Endodermal cell (in vitro differentiated cells): ENCODE measurements at places on chromosomes 7 and 10.

DNA sequence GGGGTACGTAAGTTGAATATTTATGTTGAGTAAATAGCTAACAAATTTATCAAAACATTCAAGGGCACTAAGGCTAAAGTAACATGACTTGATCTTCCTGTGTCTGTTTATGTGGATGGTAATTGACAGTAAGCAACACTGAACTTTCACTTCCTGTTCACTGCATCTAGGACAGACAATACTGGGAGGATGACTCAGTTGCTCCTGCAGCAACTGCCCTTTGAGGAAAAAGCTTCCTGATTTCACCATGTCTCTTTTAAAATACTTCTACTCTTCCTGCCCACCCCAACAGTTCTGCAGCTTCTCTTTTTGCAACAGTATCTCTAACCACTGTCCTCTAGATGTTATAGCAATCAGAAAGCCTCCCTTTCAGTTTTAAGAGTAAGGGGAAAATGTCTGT lies 76.6 kb upstream of the HGF start:
- DNase-seq: no peak
- no peak overlapping the region for H3K4me3 ChIP-seq
- no peak overlapping the region for H3K27ac ChIP-seq
- H3K4me1 ChIP-seq: no peaks in the 10 kb centered on the region
- H3K27me3 ChIP-seq: no peaks in the 10 kb centered on the region
- no peaks in the 10 kb centered on the region for H3K36me3 ChIP-seq

DNA sequence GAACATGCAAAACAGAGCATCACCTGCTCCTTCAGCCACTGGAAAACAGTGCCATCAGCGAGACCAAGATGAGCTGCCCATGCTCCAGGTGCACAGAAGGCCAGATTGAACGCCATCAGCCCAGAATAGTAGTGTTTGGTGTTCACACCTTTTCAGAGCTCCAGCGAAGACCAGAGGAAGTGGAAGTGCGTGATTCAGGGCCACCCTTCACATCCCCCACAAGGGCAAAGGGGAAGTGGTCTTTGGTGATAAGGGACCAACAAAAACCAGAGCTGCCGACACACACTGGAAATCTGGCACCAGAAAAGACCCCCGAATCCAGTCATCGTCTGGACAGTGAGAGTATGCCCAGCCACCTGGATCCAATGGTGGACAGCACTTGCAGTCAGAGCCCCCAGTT lies 29.5 kb upstream of the TMEM72 start:
- peaks cover 12% of the 10 kb centered on the region for H3K27me3 ChIP-seq
- no peak overlapping the region for H3K4me3 ChIP-seq
- peak; percentile 26 for DNase-seq
- H3K27ac ChIP-seq: no peak overlapping the region
- no peaks in the 10 kb centered on the region for H3K36me3 ChIP-seq

DNA sequence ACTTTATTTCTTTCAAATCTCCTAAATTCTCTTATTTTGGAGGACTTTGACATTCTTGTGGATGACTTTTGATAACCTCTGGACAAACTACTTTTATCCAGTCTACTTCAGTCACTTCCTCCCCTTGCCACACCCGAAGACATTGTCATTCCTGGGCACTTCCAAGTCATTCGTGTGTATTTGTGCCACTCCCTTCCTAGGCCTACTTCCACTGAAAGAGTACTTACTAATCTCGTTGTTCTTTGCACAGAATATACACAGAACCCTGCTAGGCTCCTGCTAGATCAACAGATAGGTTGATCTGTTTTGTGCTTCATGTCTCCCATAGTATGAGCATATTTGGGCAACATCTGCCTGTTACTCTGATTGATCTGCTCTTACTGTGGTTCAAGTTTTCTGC lies 355.4 kb downstream of the HGF start:
- DNase-seq: no peak
- H3K4me1 ChIP-seq: no peaks in the 10 kb centered on the region
- no peaks in the 10 kb centered on the region for H3K27me3 ChIP-seq
- H3K27ac ChIP-seq: no peak overlapping the region

GRCh38 chr7:148540041-148540738 lies 50.4 kb upstream of the C7orf33 start:
- no peak overlapping the region for H3K4me3 ChIP-seq
- peak; percentile 62 for DNase-seq
- H3K27me3 ChIP-seq: no peaks in the 10 kb centered on the region

GRCh38 chr10:121459279-121459621 lies 139.0 kb downstream of the FGFR2 start:
- H3K4me1 ChIP-seq: peaks cover 15% of the 10 kb centered on the region
- DNase-seq: no peak
- no peaks in the 10 kb centered on the region for H3K27me3 ChIP-seq
- H3K4me3 ChIP-seq: no peak overlapping the region
- H3K36me3 ChIP-seq: no peaks in the 10 kb centered on the region

- peaks cover 5% of the 10 kb centered on the region for H3K4me1 ChIP-seq
- no peak overlapping the region for H3K4me3 ChIP-seq
- H3K36me3 ChIP-seq: peaks cover 42% of the 10 kb centered on the region
- H3K27ac ChIP-seq: no peak overlapping the region
- H3K27me3 ChIP-seq: no peaks in the 10 kb centered on the region
Measured at GRCh38 chr7:92296880-92297445, 51.2 kb downstream of the ANKIB1 start.

GRCh38 chr7:74280985-74281384 lies 8.2 kb upstream of the CLIP2 start:
- no peaks in the 10 kb centered on the region for H3K27me3 ChIP-seq
- H3K4me1 ChIP-seq: peaks cover 13% of the 10 kb centered on the region
- no peak overlapping the region for H3K27ac ChIP-seq
- DNase-seq: no peak
- no peaks in the 10 kb centered on the region for H3K36me3 ChIP-seq
- no peak overlapping the region for H3K4me3 ChIP-seq

DNA sequence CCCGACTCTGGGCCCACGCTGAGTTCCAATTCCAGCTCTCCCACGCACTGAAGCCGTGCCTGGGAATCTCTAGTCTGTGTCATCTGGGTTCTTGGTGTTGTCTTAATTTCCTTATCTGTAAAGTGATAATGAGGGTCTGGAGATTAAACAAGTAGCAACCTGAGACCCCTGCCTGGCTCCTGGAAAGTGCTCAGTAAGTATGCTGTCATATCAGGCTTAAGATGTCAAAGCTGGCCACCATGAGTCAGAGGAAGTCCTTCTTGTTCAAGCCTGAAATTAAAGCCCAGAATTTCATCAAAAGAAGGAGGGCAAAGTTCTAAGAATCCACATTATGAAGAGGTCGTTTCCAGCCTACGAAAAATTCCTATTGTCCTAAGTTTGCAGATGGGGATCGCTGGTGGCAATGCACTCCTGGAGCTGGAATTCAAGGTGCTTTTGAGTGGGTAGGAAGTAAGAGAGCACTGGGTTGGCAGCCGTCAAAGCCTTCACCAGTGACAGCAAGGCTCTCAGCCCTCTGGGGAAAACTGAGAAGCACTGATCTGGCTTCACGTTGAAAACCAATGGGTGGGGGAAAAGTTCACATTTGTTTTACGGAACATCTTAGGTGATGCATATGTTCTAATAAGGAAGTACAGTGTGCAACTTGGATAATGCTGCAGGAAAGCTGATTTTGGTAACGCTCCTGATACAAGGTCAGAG lies 50.3 kb upstream of the NCAPG2 start:
- peak overlapping the region; percentile 44 for H3K4me3 ChIP-seq
- no peak overlapping the region for H3K27ac ChIP-seq
- no peaks in the 10 kb centered on the region for H3K27me3 ChIP-seq

- DNase-seq: no peak
- no peaks in the 10 kb centered on the region for H3K27me3 ChIP-seq
- no peaks in the 10 kb centered on the region for H3K36me3 ChIP-seq
- H3K27ac ChIP-seq: peak overlapping the region; percentile 5
Measured at GRCh38 chr10:21399392-21400035, 126.0 kb downstream of the SKIDA1 start.

DNA sequence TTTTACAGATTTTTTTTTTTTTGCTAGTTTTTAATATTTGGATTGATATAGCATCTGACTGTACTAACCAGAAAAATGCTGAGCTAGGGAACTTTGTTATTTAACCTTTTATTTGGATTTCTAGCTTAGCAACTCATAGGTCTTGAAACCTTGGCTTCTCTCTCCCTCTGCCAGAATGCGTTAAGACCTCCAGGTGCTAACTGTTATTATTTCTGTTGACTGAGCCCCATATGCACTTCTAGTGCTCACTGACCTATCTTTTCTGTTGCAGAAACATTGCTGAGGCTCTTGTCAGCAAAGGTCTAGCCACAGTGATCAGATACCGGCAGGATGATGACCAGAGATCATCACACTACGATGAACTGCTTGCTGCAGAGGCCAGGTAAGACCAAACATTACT lies 143.6 kb downstream of the LRRC4 start:
- no peak for DNase-seq
- no peak overlapping the region for H3K27ac ChIP-seq
- H3K4me1 ChIP-seq: peaks cover 25% of the 10 kb centered on the region
- no peak overlapping the region for H3K4me3 ChIP-seq
- H3K36me3 ChIP-seq: peaks cover 67% of the 10 kb centered on the region

DNA sequence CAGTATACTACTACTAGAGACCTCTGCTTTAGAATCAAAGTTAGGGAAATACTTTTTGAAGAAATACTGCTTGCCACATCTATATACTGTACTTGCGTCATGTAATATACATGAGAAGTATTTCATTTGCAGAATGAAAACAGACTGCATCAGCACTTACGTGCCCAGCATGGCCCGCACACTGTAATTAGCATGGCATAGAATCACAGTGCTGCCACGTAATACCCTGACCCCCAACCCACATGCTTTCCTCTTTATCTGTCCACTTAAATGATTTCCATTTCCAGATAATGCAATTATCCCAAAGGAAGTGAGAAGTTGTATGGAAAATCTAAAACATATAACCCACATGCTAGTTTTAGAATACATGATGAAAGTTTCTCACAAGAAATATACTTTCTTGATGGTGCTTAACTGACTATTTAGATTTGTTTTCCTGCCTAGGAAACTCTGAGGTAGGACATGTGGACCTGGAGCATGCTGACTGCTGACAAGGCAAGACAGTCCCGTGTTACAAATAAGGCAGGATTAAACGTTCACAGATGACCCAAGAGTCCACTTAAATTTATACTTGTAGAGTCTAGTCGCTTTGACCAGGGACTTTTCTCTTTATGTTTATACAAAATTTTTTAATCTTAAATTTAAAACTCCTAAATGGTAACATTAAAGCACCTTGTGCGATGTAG lies 12.6 kb downstream of the USP6NL start:
- H3K27ac ChIP-seq: no peak overlapping the region
- H3K27me3 ChIP-seq: no peaks in the 10 kb centered on the region
- peaks cover 9% of the 10 kb centered on the region for H3K4me1 ChIP-seq
- no peak for DNase-seq
- peaks cover 6% of the 10 kb centered on the region for H3K36me3 ChIP-seq

DNA sequence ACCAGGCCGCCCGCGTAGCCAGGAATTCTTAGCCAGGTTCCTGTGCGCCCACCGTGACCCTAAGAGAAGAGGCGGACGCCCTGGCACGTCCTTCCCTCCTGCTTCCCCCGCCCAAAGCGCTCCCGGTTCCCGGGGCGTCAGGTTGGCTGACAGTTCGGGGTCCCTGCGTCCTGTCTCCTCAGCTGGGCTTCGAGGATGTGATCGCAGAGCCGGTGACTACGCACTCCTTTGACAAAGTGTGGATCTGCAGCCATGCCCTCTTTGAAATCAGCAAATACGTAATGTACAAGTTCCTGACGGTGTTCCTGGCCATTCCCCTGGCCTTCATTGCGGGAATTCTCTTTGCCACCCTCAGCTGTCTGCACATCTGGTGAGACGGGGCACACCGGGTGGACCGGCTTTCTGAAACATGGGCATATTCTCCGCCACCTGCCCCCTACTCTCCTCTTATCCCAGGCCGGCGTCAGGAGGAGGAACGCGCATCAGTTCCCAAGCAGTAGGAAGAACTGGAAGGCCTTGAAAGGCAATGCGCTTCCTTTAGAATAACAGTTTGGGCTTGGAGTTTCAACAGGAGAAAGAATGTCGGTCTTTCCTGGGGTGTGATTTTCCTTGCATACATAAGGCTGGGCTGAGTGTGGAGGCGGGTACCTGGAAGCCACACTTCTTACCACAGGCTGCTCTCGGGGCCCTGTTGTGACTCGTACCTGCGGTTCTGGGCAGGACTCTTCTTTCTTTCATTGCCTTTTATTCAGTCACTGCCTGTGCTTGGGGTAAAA lies 728 bp downstream of the CAV2 start:
- no peak overlapping the region for H3K27ac ChIP-seq
- peaks cover 11% of the 10 kb centered on the region for H3K4me1 ChIP-seq
- peaks cover 21% of the 10 kb centered on the region for H3K27me3 ChIP-seq

DNA sequence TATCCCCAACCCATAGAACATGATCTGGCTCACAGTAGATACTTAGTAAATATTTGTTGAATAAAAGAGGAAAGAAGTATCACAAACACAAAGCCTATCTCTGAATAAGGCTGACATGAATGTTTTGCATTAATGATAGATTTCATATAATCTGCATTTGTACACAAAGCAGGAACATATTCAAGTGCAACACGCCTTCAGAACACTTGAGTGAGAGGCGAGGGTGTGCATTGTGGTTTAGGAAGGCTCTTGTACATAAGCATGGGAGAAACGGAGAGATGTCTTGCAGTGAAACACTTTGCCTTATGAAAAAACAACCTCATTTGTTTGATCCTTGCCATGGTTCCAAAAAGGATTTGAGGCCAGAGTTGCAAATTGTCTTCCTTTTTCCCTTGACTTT lies 14.1 kb upstream of the SFMBT2 start:
- DNase-seq: no peak
- H3K27ac ChIP-seq: no peak overlapping the region
- no peak overlapping the region for H3K4me3 ChIP-seq
- no peaks in the 10 kb centered on the region for H3K36me3 ChIP-seq
- H3K4me1 ChIP-seq: peaks cover 8% of the 10 kb centered on the region
